ENCODE measurements at places on chromosomes 7 and 10.

DNA sequence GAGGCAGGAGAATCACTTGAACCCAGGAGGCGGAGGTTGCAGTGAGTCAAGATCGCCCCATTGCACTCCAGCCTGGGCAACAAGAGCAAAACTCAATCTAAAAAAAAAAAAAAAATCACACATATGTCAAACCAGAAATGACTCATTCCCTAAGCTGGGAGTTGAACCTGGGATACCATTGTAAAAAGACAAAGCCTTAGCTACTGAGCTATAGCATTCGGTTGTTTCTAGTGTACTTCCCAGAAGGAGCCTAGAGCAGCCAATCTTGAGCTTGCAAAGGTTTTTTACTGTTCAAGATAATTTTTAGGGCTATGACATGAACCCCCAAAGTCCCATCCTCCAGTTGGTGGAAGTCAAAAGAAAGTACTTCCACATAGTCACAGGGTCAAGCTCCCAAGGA is 87.9 kb downstream of the ZNF467 start:
- no peak for DNase-seq

GRCh38 chr7:2633538-2634266 is 1.9 kb downstream of the TTYH3 start:
- no peak for DNase-seq

- no peak for DNase-seq
These were observed 203.1 kb downstream of the TFEC start for GRCh38 chr7:115827305-115828045.

GRCh38 chr10:80537736-80538480 is at the start of gene SH2D4B:
Gene SH2D4B, plus strand, starts transcription at chr10:80537902. Its CDS starts 430 bp downstream, at chr10:80538332.
- no peak for DNase-seq

- DNase-seq, result no peak
These were observed 105.2 kb downstream of the GSAP start for GRCh38 chr7:77310982-77311381.

- no peak for DNase-seq
These were observed 4.0 kb downstream of the CALD1 start for GRCh38 chr7:134783294-134784069.

- no peak for DNase-seq
These were observed 13.3 kb downstream of the COPG2 start for GRCh38 chr7:130655286-130655685.

DNA sequence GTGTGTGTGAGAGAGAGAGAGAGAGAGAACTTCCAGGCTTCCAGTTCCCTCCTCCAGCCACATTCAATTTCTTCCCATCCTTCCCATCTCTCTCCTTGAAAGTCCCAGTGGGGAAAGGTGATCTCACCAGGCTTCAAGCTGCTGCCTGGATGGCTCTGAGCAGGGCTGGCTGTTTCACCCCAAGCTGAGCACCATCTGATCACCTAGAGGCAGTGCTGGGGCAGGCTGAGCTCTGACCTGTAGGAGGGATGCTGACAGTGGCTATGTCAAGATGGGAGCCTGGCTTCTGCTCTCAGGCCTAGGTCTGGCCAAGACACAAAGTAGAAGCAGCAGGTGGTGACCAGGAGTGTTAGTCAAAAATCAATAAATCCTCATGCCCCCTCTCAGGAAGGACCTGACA is 370.8 kb downstream of the PLXNA4 start:
- DNase-seq, result no peak

DNA sequence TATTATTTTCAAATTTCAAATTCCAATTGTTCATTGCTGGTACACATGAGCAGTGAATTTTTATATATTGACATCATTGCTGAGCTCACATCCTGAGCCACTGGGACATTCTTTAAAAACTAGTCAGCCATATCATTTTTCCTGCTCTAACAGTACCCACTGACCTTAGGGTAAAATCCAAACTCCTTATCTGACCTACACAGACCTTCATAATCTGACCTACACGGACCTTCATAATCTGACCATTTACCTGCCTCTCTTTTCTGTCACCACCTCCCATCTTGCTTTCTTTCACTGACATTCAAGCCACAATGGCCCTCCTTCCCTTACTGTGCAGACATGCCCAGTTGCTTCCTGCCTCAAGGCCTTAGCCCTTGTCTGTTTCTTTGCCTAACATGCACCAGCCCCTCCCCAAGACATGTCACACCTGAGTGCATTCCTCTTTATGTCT is 16.1 kb upstream of the CUZD1 start:
- DNase-seq, result no peak

DNA sequence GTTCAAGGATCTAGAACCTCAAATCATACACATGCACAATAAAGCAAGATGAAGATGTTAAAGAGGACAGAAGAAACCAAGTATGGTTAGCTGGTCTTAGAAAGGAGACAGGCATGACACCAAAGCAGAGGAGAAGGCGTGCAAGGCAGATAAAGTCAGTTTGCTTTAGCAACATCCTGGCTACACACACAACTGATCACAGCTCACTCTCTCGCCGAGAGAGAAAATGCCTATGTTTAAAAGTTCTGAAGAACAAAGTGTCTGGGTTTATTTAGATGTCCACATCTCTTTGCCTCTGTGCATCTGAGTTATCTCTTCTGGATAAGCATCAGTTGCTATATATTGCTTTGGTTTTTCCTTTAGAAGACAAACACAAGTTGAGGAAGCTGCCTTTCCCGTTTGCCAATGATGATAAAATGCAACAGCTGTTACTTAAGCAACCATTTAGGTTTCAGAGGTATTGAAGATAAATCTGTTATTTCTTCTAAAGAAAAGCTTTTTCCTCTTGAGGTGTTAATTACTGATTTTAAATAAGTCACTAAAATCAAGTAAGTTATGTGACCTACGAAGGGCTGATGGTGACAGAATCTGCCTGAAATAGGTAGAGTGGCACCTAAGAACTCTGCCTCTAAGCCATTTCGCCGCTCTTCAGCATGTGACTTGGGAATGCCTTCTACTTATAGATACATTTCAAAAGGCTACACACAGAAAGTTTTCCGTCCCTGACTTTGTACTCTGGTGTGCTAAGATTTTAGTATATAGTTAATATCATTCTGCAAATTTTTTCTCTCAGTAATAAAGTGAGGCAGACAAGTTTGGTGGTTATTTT is 146.2 kb upstream of the ASAH2 start:
- DNase-seq, result no peak

DNA sequence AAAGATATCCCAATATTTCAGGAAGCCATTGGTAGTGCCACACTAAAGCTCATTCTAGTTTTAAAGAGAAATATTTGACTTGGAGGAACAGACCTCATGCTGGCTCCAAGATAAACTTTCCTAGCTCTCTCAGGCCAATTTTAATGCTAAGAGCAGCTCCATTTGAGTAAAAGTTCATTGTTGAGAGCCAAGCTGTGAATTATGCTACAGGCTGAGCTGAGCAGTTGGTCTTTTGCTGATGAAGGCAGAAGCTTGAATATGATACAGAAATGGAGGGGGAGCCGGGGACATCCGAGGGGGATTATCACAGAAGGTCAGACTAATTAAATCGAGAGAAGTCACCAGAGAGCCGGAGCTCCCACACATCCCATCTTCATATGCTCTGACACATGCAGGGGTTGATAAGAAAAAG is 175.7 kb upstream of the AUTS2 start:
- no peak for DNase-seq

- DNase-seq, result no peak
These were observed 11.2 kb downstream of the GATA3 start for GRCh38 chr10:8065651-8066050.

DNA sequence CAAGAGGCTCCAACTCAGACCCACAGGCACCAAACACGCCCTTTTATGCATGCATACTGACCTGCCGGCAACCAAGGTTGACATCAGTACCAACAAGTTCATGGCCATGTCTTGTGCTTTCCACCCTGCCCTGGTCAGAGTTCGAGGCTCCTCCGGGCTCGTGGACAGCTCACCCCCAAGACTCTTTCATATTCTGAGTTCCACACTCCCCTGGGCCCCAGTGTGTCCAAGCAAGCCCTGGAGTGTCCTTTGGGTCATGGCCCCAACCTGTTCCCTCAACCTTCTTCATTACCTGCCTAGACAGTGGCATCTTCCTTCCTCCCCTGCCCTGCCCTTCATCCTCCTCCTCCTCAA is 40.5 kb downstream of the HIF1AN start:
- no peak for DNase-seq

- DNase-seq, result no peak
These were observed 79.2 kb downstream of the C7orf25 start for GRCh38 chr7:42832667-42833066.

DNA sequence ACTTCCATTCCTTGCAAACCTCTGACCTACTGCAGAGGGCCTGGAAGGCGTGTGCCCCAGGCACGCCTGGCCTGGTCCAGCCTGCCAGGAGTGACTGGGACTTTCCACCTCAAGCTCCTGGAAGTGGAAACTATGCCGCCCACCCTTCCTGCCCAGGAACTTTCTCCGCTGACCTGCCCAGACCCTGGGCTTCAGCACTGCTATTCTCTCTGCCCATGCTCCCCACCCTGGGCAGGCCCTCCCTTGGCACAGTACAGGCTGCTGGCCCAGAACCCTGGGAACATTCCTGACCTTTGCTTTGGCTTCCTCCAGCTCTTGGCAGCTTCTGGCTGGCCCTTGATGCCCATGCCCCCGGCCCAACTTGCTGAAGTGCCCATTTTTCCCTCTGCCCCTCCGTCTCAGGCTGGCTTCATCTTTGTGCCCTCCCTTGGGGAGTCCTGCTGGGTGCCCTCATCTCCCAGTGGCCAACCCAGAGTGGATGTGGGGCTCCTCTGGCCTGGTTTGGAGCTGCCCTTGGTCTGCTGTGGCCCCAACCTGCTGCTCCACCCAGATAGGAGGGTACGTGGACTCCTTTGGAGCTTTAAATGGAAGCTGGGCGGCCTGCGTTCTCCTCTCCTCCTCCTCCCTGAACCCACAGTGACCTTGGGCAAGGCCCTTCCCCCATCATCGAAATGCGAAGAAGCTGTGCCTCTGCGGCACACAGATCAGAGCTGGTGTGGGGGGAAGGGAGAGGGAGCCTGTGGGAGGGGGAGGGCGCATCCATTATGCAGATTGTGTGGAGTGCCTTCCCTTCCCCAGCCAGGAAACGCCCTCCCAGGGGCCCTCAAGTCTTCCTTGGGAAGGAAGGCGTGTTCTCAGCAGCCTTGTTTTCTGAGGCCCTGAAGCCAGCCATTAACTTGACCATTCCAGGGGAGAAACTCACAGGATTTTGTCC is 3.4 kb downstream of the MMRN2 start:
- DNase-seq, result no peak

DNA sequence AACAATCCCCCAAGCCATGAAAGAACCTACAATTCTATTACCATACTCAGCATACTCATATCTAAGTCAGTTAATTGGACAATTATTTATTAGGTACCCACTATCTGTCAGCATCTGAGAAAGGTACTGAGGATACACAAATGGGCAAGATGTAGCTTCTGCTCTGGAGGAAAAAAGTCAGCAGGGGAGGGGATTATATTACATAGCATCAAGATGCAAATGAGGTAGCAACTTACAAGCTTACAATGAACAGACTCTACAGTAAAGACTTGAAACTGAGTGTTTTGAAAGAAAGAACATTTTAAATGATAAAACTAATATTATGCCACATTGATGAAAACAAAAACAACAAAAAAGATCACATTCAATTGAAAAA is 10.8 kb upstream of the CUBN start:
- DNase-seq, result no peak

DNA sequence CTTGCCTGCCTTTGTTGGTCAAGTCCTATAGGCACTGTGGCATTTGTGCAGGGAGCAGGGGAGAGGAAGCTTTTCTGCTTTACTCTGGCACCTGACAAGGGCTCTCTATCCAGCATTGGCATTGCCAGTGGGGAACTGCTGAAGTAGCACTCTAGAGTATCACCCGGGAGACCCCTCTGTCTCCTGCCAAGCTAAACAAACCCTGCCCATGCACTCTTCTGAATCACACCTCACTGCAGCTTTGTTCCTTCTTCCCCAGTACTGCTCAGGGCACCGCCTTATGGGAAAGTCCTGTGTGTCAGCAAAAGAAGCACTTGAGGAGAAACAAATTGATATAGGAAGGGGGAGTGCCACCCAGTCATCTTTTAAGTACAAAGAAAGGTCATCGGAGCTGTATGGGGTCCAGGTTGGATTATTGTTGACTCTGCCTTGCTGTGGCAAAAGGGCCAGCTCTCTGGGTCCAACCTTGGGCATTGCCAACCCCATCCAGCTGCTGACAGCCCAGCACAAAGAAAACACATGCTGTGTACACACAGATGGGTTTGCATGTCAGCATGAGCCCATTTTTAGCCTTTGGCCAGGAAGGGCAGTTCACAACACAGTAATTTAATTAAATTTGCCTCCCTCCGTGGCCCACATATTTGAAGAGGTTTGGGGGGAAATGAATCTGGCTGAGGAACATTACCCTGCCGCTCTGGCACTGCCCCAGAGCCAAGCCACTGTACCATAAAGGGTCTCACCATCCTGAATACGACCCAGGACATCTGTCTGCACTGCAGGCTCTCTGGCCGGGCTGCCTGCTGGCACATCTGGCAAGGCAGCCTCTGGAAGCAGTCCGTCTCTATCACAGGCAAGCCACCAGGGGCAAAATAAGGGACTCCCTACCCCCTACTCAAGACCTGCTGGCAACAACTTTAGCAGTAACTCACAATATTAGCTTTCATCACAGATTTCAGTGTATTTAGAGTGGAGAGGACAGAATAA is 13.1 kb downstream of the LRRC4 start:
- DNase-seq, result no peak

DNA sequence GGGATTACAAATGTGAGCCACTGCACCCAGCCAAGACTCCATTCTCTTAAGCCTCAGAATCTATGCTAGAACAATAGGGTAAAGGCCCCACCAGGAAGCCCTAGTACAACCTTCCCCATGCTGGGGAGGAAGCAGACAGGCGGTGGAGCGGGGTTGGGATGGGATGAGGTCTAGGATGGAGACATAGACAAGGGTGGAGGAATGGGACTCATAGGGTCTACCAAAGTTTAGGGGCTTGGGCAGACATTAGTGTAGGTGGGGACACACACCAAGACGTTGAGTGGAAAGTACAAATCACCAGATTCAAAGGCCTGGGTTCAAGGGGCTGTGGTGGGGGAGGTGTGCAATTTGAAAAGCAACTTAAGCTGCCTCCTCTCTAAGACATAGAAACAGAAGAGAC is 19.3 kb downstream of the PRSS2 start:
- DNase-seq, result no peak

- DNase-seq, result no peak
These were observed 192.7 kb upstream of the VWC2 start for GRCh38 chr7:49580761-49581160.

DNA sequence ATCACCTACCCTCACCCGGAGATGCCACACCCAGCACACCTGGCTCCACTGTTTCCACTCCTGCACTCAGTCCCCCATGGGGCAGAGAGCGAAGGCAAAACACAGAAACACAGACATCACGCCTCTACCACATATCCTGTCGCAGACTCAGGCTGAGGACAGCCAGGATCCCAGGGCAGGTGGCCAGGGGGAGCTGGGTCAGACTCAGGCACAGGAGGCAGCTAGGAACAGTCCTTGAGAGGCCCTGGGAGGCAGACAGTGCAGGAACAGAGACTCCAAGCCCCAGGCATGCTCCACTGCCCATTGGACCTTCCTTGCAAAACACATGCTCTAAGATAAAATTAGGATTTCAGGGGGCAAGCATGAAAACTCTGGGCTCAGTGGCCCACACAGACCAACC is 154.4 kb upstream of the C7orf33 start:
- DNase-seq, result no peak

GRCh38 chr10:89278900-89279392 is 22.9 kb upstream of the IFIT2 start:
- DNase-seq, result no peak
